ENCODE measurements at places on chromosomes 1 and 21.

DNA sequence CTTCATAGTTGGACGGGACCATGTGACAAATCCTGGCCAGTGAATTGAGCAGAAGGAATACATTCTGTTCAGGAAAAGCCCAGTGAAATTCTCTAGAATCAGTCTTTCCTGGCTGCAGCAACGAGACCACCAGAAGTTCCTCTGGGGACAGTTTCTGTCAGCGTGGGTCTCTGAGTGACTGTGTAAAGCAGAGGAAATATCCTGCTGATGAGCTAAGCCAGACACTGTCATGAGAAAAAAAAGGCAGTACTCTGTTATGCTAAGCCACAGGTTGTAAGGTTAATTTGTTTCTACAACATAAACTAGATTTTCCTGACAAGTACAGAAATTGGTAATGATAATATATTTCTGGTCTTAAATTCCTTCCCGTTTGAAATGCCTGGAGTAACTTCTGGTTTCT, 664.4 kb downstream of the LMO4 start:
- DNase-seq = no peak

DNA sequence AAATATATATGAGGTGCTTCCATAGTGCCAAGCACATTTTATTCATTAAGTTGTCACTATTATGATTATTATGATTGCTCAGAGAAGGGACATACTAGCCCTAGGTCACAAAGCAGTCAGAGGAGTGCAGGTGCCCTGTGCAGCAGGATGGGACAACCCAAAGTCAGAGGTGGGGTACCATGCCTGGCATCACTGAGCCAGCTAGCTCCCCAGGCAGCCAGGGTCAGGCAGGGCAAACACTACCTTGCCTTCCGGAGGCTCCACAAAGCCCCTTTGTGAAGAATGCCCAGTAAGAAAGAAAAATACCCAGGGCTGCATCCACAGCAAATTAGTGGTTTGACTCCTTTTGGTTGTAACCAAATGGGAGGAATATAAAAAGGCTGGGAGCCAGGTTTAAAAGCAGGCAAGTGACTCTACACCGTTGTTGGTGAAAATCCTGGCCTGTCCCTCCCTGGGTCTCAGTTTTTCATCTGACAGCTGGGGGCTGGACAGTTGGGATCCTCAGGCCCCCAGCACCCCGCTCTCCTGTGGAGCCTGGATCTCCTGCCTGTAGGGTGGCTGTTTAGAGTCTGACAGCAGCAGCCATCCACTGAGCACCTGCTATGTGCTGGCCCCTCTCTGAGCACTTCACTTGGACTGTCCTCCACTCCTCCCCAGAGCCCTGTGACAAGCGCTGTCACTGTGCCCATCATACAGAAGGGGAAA, 98.8 kb downstream of the GLIS1 start:
- DNase-seq = no peak

GRCh38 chr1:177181631-177182291, 11.0 kb downstream of the BRINP2 start:
- peak; percentile 85 for DNase-seq

GRCh38 chr21:33259428-33259827, 6.7 kb upstream of the IL10RB start:
- no peak for DNase-seq

GRCh38 chr1:116711263-116711840, 42.9 kb upstream of the CD2 start:
- no peak for DNase-seq

- DNase-seq = no peak
Measured at GRCh38 chr21:20994790-20995189, 3.4 kb upstream of the NCAM2 start.

GRCh38 chr1:153592748-153593147, 20.2 kb downstream of the S100A16 start:
- DNase-seq = no peak

- no peak for DNase-seq
Measured at GRCh38 chr1:38013227-38013622, 691 bp downstream of the UTP11 start.

DNA sequence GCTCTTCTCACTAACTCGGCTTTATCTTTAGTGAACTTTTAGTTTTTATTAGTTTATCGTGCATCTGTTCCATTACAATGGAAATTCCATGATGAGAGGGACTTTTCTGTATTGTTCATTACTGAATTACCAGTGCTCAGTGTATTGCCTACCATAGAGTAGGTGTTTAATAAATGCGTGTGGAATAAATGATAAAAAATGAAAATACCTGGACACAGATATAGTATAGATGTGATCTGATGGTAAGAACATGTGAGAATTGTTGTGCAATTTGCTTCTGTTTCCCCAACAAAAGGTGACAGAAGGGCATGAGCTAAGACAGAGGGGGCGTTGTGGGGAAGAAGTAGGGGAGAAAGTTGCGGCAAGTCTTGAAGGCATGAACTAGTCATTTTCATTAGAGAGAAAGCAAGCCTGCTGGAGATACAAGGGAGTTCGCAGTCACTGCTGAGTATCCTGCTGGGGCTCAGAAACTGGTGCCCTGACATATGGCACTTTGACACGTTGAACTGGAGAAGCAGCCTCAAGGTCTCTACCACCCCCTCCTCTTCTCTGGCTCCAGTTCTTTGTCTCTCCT, 5.6 kb upstream of the COG2 start:
- DNase-seq = no peak

- DNase-seq = no peak
Measured at GRCh38 chr1:26775666-26776065, 12.1 kb upstream of the PIGV start.

- no peak for DNase-seq
Measured at GRCh38 chr1:19359357-19359756, 47.2 kb downstream of the SLC66A1 start.

DNA sequence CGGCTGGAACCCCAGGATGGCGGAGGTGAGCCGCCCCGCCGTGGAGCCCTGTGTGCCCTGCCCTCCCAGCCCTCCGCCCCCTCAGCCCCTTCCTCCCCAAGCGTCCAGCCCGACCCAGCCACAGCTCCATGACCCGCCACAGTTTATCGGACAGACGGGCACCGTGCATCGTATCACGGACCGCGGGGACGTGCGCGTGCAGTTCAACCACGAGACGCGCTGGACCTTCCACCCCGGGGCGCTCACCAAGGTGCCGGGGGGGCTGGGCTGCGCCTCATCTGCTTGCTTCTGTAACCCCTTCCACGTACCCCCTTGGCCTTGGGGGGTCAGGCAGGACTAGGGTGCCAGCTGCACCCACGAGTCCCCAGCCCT, 6.6 kb upstream of the MMP23B start:
- no peak for DNase-seq

- no peak for DNase-seq
Measured at GRCh38 chr1:233459968-233460367, 132.4 kb downstream of the MAP3K21 start.

DNA sequence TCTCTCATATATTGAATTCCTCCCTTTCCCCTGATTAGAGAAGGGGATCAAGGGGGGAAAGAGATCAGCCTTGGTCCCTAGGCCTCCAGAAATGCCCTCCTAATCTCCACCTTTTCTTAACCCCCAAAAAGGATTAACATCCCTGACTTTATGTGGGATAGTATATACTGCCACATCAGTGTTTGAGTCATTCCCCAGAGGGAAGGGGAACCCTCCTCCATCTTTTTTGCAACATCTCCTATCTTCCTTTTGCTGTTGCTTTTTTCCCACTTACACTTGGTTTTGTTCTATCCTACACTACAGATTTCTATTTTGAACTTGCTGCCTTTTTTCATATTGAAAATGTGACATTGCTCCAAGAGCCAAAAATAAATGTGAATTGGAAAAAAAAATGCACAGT, 65.4 kb upstream of the PODN start:
- no peak for DNase-seq

DNA sequence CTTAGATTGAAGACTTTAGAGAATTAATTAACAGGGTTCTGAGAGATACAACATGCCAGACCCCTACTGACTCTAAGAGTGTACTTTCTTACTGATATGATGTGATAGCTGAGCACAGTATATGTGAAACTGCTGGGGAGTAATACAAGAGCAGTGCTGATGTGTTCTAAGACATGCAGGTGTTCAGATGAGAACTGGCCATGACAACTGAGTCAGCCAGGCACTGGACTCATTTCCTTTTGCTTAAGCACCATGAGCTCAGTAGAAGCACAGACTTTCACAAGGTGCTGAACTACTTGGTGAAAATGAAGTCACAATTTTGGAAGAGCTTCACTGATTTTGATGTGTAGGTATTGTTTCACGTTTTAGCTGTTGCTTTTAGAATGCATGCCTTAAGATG, 15.9 kb upstream of the POGZ start:
- DNase-seq = no peak

DNA sequence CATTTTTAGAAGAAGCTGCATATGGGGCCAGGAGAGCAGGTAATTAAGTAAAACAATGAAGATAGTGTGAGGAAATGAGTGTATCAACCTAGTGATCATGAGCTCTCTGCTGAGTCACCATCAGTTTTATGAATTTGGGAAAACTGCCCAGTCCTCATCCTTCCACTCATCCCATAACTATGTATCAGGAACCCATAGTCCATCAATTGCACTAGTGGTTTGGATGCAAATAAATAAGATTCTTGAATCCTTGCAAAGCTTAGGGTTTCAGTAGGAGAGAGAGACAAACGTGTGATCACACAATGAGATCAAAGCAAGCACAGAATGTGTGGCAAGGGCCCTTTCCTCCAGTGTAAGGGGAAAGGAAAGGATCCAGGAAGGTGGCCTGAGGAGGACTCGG, 145.6 kb downstream of the ZZZ3 start:
- DNase-seq = no peak

DNA sequence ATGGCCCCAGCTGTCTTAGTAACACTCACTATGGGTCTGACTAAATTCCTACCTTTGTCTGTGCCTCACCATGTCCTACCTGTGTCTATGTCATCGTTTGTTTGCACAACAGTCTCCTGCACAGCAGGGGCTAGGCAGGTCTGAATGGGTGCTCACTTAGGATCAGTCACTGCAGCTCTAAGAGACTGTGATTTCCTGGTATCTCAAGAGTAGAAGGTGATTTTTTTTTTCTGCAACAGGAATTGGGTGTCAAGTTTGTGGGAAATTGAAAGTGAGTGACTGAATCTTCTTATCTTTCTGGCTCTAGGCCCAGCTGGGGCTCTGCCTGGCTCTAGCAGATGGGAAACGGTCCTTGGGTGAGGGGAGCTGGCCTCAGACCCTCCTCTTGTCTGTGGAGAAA, 46.4 kb upstream of the TRABD2B start:
- no peak for DNase-seq

DNA sequence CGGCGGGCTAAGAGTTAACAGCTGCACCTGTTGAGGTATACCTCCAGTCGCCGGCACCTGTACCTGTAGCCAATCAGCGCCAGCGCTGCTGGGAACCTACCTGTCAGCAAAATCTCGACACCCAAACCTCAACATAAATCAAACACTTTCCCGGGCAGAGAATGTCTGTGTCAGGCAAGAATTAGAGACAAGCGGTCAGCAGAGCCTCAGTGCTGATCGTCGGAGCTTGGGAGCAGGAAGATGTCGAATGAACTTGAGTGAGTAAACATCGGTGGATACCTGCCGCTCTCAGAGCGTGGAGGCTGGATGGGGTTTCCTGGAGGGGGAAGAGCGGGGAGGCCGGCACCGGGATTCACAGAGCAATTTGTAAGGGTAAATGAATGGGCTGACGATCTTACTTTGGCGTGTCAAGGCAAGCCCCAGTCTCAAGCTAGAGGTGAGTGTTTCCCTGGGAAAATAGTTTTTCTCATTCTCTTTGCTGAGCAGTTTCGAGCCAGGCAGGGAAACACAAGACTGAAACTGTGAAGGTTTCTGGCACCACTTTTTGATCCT, at the start of gene GRHL3:
GRHL3 (plus strand) TSS at position 46 of the 552 bp plus-strand sequence; CDS start at position 241, 195 bp downstream.
- peak; percentile 26 for DNase-seq

- no peak for DNase-seq
Measured at GRCh38 chr1:67759692-67760029, 73.6 kb downstream of the GNG12 start.

DNA sequence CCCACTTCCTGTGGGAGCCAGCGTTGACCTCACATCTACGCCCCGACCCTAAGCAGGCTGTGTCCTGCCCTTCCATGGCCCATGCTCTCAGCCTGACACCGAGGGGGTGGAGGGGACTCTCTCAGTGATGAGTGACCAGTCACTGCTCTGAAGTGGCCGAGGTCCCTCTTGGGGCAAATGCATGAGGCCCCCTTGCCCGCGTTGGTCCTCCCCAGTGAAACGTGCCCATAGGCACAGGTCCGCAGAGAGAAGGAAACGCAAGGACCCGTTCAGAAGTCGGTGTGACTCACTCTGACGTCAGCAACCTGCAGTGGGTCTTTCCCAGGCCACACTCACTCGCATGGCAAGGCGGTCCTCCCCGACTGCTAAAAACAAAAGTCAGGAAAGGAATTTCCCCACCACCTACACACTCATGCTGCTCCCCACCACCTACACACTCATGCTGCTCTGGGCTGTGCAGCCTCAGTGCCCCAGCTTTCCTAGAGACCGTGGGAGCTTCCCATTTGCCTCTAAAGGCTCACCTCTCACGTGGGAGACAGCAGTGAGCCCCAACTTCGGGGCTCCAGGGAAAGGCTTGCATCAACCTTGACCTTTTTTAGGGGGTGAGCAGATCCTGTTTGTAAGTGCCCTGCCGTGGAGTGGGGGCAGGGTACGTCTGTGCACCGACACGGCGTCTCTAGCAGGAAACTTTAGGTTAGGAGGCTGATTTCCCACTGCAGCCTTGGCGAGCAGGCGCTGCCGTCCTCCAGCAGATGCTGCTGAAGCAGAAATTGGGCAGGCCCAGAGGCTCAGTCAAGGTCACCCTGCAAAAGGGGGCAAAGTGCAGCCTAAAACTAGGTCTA, 11.4 kb downstream of the UBASH3A start:
- no peak for DNase-seq

DNA sequence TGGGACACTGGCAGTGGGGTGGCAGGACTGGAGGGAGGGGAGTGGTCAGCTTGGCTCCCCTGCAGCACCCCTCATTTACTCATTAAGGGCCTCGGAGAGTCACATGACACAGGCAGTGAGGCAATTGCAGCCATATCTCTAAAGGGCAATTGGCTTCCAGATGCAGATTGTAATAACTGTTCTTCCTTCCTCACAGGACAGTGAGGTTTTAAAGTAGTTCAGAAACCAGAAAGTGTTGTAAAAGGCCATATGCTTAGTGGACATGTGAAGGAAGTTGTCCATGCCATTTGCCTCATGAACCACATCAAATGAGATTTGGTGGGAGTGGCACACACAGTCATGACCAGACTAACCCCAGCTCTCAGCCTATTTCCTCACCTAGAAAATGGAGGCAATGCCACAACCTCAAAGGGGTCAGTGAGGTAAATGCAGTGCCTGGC, 11.1 kb downstream of the MTX1 start:
- DNase-seq = no peak

Data from HAP-1 (cell line).